Tibial nerve (tissue), 4 donors: ENCODE measurements at places on chromosomes 5 and 9. TPM values are rescaled to one million over a fixed set of nuclear protein-coding genes. Genes with fewer than 3 reads are reported as not detected.

GRCh38 chr9:101995231-101995630, 256.8 kb upstream of the GRIN3A start:
- H3K27me3 ChIP-seq = no peaks in the 10 kb centered on the region
- no peaks in the 10 kb centered on the region for H3K4me1 ChIP-seq
- no peak overlapping the region for H3K27ac ChIP-seq
- no peak overlapping the region for H3K4me3 ChIP-seq
- no peak for DNase-seq
- H3K36me3 ChIP-seq = no peaks in the 10 kb centered on the region

- no peak for DNase-seq
- no peaks in the 10 kb centered on the region for H3K27me3 ChIP-seq
- no peak overlapping the region for H3K4me3 ChIP-seq
- H3K27ac ChIP-seq = no peak overlapping the region
- no peaks in the 10 kb centered on the region for H3K4me1 ChIP-seq
These were observed 231.1 kb upstream of the NUDT12 start for GRCh38 chr5:103793595-103794182.

Gene C9orf43
- not detected for total RNA-seq

Gene TNFSF8
- total RNA-seq = 2.6 TPM

DNA sequence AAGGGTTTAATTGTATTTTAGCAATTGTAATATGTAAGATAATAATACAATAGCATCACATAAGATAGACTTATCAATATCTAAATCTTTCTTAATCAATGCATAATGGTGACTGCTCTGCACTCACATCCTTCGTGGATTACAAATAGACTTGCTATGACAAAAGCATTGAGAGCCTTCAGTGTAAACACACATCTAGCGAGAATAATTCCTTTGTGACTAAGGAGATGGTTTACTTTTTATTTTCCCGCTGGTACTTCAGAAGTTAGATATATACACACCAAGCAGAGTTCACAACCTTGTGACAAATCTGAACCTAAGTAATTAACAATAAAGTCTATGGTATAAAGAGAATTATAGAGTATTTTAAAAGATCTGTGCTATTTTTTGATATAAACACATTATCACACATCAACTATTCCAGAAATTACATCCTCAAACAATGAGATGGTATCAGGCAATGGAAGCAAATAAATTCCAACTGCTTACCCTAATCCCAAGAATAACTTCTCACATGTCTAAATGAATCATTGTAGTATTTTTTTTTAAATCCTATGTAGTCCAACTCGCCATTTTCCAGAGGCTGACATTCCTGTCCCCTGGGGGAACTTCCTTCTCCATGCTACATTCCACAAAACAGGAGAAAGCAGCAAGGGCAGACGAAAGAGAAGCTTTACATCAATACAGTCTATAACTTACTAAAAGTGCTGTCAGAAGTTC, 51.2 kb downstream of the MAPKAP1 start:
- H3K27me3 ChIP-seq = no peaks in the 10 kb centered on the region
- H3K36me3 ChIP-seq = no peaks in the 10 kb centered on the region
- no peak overlapping the region for H3K27ac ChIP-seq
- H3K4me3 ChIP-seq = no peak overlapping the region
- no peak for DNase-seq

Gene BTNL8
- not detected for total RNA-seq
